ENCODE measurements at places on chromosomes 1 and 21.

DNA sequence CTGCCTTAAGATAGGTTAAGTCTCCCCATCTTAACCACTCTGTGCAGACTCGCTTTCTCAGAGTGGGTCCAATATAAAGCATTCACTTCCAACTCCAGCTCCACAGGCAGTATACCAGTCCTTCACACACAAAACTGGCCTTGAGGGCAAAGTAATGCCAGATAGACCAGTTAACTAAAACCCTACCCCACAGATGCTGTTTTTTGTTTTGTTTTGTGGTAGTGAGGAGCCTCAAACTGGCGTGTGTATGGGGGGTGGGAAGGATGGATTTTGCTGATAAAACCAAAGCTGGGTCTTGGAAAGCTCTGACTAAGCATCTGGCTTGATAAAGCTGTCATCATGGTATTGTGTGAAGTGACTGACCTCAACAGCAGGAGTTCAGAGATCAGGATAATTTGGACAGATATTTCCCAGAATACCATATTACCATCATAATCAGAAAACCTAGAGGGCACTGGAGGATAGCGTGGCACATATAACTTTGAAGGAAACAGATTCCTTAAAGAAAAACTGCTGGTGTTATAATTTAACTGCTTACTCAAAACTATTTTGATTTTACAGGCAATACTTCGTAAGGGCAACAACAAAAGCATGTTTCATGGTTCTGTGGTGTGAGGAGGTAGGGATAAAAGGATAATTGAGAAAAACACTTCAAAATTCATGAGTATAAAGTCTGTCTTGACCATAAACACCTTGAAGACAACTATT is 29.6 kb upstream of the CPLANE2 start:
- DNase-seq: no peak

GRCh38 chr1:49060766-49061165 is 284.1 kb upstream of the BEND5 start:
- DNase-seq: no peak

GRCh38 chr1:225451840-225452515 is 24.1 kb upstream of the LBR start:
- no peak for DNase-seq

- no peak for DNase-seq
Measured at GRCh38 chr1:53590531-53591515, 131.6 kb downstream of the DMRTB1 start.

DNA sequence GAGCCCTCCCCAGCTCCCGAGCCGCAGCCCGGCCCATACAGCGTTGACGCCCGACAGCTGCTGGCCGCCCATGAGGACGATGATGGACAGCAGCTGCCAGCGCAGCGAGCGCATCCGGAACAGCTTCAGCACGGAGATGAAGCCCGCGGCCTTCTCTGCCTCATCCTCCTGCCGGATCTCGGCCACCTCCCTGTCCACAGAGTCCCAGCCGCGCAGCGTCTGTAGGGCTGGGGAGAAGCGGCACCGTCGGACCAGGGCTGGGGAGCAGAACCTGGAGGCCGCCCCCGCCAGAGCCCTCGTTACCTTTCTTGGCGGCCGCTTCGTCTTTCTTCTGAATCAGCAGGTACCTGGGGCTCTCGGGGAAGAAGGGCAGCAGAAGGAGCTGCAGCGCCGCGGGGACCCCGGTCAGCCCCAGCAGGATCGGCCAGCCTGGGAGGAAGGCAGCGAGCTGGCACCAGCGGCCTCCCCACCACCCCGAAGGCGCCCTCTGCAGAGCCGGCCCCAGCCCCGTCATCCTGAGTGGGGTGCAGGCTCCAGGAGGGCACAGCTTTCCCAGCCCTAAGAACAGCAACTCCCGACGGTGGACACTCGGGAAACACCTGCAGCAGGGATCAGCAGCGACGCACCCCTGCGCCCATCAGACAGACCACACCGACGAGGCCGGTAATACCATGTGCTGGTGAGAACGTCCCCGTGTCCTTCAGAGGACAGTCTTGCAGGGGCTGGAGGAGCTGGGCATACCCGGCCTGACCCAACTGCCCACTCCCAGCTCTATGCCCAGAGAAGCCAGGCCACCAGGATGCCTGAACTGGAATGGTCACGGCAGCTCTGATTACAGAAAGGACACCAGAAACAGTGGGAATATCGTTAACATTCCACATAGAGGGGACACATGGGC is 13.8 kb upstream of the SLC2A7 start:
- DNase-seq: no peak

GRCh38 chr1:72526926-72527325 is 244.6 kb upstream of the NEGR1 start:
- DNase-seq: no peak

DNA sequence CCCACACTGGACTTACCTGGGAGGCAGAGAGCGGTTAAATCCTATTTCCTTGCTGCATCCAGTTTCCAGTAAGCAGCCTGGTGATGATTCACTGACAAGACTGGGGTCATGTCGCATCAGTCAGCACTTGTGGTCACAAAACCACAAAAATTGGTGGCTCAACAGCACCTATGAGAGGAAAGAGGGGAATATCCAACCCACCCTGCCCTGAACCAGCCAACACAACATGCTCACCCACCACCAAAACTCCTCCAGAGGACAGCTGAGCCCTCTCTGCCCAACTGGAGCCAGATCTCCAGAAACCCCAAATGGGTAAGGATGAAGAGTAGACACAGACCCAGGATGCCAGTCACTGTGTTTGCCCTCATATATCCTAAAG is 64.0 kb downstream of the CD46 start:
- no peak for DNase-seq

GRCh38 chr1:7351649-7352048 is 419.4 kb upstream of the VAMP3 start:
- no peak for DNase-seq

DNA sequence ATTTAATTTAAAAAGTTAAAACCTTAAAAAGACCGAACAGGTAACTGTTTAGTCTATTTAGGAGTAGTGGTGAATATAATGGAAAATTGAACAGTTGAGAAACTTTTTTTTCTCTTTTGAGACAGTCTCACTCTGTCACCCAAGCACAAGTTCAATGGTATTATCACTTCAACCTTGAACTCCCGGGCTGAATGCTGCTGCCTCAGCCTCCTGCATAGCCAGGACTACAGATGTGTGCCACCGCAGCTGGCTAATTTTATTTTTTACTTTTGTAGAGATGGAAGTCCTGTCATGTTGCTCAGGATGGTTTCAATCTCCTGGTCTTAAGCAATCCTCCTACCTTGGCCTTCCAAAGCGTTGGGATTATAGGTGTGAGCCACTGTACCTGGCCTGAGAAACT is 16.2 kb upstream of the GBP2 start:
- no peak for DNase-seq

- peak; percentile 24 for DNase-seq
Measured at GRCh38 chr1:25906644-25907300, 553 bp upstream of the STMN1 start.

- no peak for DNase-seq
Measured at GRCh38 chr1:60078182-60078581, 4.6 kb upstream of the C1orf87 start.

- no peak for DNase-seq
Measured at GRCh38 chr21:34582506-34583150, 32.3 kb downstream of the RCAN1 start.

GRCh38 chr1:162878000-162878596 is 17.1 kb upstream of the CCDC190 start:
- DNase-seq: no peak

DNA sequence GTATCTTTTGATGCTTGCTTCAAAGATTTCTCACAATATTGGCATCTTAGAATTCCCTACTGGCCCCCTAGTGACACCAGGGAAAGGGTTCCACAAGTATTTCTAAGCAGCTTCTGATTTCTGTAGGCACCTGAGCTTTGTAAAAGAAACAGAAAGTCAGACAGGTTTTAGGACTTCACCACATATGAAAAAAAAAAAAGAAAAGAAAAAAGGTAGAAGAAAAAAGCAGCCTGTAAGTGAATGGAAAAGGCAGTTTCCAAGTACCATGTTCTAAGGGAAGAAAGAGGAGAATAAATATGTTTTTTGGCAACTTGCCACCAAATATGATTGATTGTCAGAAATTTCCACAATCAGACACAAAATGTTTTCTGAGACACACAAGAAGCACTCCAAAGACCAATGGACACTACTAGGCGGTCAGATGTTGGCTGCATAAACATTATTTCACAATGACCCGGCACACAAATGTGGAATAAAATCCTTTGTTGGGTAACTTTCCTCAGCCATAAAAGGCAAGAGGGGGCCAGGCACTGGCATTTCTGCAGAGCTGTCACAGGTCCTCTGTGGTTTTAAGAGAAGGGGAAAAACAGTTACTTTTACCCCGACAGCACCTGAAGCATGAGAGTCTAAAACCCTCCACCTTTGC is 12.7 kb upstream of the CPLANE2 start:
- DNase-seq: no peak

- no peak for DNase-seq
Measured at GRCh38 chr21:34519016-34519415, 7.0 kb upstream of the KCNE1 start.

DNA sequence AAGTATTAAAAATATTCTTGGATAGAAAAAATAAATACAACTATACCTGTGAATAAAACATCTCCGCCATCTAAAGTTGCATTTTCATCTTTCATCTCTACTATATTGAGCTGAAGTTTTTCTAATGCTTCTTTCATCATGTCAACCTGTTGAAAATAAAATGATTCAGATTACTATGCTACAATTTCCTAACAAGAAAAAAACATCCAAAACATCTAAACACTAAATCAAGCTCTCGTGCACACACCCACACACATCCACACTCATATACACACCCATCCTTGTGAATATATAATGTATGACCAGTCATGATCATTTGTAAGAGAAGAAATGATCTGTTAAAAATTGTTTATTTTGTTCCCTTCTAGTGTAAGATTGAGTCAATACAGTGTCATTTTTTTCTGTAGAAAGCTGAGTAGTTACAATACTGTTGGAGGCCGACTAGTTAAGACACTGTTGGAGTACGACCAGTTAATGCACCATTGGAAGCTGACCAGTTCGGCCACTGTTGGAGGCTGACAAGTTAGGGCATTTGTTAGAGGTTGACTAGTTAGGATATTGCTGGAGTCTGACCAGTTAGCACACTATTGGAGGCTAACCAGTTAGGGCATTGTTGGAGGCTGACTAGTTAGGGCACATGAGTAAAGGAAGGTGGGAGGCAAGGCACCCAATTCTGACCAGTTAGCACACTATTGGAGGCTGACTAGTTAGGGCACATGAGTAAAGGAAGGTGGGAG is 82.4 kb upstream of the BCL10 start:
- DNase-seq: no peak

DNA sequence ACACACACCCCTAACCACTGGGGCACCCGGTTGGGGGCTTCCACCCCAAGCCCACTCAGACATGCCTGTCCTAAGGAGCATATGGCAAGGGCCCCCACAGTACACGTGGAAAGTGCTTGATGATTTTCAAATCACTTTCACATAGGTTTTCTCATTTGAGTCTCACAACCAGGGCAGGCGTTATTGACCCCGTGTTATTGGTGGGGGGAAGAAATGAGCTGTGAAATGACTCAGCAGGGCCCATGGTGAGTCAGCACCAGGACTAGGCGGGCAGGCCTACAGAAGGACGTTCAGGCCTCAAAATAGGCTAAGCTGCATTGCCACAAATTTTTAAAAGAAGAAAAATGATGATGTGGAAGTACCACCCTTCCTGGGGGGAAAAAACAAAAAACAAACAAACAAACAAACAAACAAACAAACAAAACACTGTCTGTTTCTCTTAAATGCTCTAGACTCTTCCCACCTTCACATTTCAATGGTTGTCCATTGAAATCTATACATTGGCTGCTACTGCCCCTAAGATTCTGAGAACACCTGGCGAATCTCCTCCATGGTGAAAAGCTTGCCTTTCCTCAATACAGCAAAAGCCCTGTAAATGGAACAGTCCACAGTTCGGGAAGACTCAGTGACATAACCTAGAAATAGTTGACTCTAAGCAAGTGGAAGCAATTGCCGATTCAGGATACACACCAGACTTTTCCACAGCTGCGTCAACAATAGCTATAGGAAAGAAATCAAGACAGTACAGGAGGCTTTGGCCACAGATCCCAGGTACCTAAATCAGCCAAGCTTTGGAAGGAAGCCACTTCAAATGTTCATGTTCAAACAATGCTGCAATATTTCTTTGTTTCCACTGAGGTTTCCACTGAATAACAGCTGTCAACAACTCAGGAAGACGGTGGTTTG is 234.7 kb downstream of the TOMM20 start:
- DNase-seq: peak; percentile 16

DNA sequence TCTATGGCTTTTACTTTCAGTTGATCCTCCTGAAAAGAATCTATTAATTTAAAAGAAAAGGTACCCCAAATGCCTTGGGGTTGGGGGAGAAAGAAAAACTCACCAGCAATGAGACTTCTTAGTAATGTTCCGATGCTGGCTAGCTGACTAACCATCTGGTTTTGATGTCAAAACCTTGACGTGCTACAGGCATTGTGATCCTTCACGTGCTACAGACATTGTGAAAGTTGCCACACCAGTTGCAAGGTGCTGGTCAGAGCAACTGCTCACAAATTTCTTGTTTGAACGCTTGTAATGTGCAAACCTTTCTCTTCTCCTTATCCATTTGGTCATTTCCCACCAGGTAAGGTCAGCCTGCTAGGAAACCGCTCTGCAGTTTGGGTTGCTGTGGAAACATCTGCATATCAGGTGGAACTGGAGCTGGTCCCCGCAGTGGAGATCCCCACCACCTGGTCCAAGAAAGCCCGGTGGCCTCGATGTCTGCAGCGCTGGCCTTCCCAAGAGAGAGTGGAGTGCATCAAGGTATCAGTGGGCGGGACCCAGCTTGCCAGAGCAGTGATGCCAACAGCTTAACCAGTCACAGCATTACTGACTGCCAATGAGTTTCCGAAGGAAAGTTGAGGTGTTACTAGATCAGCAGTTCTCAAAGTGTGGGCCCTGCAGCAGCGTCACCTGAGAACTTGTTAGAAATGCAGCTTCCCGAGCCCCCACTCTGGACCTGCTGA is 16.1 kb downstream of the MAB21L3 start:
- DNase-seq: no peak

Data from stimulated activated CD4-positive, alpha-beta T cell treated with anti-CD3 and anti-CD28 coated beads, Interleukin-12 subunit alpha, Interleukin-12 subunit beta, amount 100 ng/mL, for 4 hours (primary cell).